ENCODE measurements at places on chromosomes 1 and 21.
A peak's percentile ranks its signal among the peaks of the same experiment; 100 is the strongest.

DNA sequence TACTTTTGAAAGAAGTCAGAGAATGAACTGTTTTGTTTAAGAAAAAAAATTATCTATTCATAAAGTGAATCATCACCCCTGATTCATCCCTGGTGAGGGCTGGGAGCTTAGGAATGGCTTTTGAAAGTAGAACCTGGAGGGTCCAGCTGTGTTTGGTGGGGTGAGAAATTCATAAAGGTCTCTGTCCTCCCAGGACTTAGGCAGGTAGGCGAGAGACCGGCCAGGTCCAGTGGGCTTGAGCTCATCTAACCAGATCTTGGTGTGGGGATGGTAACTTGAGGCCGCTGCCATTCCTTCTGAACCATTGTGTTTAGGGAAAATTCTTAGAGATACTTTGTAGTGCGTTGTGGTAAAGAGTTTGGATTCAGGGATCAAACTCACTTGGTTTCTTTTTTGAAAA is 156.8 kb upstream of the TNR start:
- no peak for DNase-seq

DNA sequence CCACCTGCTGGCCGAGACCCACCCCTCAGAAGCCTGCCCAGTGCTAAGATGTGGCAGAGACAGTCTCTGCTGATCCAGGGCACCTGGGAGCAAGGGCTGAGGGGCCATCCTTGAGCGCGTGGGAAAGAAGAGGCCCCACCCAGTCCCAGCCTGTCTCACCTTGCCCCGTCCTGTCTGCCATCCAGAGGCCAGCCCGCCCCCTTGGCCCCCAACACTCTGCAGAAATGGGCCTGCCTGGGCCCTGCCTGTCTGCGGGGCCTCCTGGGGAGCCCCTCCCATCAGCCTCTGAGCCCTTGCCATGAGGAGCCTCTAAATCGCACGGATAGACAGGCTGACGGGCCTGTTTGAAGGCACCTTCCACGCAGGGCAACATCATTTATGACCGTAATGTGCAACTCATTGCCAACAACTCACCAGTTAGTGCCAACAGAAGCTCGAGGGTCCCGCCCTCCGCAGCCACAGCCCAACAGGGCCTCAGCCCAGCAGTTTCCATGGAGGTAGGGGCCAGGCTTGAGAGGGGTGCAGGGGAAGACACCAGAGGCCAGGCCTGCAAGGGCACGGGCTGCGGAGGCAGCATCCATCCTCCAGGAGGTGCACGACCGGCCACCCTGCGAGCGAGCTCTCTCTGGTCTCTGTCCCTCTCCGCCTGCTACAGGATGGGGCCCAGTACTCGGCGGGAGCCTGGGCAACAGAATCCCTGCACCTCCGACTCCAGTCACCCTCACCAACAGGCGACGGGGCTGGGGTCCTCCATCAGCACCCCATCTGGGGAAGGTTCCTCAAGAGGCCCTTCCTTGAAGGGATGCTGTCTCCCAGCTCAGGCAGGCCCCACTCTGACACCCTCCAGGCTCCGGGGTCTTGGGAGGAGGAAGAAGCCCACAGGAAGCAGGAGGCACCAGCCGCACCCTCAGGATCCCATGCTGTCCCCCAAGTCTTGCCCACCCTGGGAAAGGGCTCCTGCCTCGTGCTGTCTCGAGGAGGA is 78.0 kb downstream of the MEGF6 start:
- no peak for DNase-seq

DNA sequence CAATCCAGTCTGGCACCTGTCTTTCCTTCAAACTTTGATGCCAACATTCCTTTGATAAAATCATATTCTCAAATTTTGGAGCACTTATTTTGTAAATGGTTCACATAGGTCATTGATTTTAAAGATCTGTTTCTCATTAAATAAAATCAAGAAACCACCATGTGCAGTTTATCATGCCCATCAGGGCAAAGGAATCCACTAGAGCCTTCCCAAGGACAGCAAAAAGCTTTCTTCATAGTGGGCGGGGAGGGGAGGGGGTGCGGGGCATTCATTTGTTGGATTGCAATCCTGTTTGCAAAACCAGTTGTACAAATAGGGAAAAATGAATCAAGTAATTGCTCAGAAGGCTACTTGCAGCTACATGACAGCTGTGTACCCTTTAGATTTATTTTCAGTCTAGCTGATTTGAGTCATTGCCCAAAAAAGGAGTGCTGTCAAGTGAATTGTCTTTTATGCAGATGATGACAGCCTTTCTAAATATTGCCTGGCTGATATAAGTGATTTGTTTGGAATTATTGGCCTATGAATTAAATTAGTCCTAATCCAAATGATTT is 23.0 kb downstream of the LRRC8B start:
- no peak for DNase-seq

DNA sequence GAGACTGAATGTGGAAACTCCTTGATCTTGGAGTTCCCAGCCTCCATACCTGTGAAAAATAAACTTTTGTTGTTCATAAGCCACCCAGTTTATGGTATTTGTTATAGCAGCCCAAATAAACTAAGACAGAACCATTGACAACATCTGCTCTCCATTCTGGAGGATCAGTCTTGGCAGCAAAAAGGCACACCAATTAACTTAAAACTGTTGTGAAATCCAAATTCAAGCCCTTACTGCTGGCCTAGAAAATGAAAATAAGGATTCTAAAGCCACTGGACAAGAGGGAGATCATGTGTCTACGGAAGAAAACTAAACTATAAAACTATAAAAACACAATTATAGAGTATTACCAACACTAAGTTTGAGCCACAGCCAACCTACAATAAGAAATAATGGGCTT is 172.1 kb upstream of the RNPC3 start:
- DNase-seq = no peak

DNA sequence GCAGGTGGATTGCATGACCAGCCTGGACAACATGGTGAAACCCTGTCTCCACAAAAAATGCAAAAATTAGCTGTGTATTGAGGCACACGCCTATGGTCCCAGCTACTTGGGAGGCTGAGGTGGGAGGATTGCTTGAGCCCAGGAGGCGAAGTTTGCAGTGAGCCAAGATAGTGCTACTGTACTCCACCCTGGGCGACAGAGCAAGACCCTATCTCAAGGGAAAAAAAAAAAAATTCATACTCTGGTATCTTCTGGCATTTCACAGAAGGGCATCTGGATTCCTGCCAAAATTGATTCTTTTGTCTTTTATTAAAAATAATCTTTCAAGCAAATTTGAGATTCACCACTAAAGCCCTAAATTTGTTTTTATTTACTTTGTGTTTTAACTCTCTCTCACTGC is 19.2 kb downstream of the CLIC4 start:
- no peak for DNase-seq

DNA sequence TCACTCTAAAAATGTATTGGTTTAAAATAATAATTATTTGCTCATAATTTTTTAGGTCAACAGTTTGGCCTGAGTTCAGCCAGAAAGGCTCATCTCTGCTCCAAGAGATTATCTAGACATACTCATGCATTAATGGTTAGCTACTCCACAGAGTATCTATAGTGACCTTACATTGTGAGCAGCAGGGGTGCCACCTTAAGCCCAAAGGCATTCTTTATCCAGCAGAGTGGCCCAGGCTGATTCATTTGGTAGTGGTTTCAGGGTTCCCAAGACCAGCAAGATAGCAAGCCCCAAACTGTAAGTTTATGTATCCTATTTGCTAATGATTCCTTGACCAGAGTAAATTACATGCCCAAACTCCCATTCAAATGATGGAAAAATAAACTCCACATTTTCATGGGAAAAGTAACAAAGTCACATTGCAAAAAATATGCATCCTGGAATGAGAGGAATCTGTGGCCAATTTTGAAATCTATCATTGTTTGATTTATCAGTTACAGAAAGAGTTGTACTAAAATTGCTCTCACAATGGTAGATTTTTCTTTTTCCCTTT is 182.6 kb upstream of the KCNK2 start:
- no peak for DNase-seq

- no peak for DNase-seq
Measured at GRCh38 chr1:35371506-35371905, 103.0 kb downstream of the ZMYM4 start.

- no peak for DNase-seq
Measured at GRCh38 chr1:94281361-94282142, 44.2 kb upstream of the ARHGAP29 start.

- no peak for DNase-seq
Measured at GRCh38 chr1:185663332-185663731, 70.9 kb upstream of the HMCN1 start.

GRCh38 chr1:18238190-18238589 is 130.6 kb downstream of the IGSF21 start:
- DNase-seq = no peak

- DNase-seq = no peak
Measured at GRCh38 chr1:180920193-180920592, 7.5 kb downstream of the KIAA1614 start.

DNA sequence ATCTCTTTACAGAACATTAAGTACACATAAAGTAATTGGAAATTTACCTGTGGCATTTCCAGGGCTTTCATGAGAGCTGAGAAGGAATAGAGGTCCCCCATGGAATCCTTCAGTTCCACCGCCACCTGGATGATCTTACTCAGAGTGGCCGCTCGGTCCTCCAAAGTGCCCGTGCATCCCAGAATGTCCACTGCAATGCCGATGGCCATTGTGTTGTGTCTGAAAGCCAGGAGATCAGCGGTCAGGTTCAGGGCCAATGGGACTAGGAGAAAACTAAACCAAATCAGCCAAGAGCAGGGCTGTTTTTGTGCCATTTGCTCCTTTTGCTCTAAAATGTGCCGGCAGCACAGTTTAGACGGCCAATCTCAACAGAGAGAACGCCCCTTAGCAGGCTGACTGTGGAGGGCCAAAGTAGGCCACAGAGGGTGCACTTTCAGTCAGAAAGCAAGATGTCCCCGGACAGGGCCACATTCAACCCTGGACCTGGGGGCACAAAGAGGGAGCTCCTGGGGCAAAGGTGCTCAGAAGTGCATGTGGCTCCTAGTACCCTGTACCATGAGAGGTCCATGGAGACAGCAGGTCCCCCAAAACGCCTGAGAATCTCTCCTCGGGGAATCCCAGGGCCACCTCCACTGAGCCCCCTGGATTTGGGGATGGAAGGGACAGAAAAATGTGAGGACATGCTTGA is 109.9 kb downstream of the BCAR3 start:
- no peak for DNase-seq

DNA sequence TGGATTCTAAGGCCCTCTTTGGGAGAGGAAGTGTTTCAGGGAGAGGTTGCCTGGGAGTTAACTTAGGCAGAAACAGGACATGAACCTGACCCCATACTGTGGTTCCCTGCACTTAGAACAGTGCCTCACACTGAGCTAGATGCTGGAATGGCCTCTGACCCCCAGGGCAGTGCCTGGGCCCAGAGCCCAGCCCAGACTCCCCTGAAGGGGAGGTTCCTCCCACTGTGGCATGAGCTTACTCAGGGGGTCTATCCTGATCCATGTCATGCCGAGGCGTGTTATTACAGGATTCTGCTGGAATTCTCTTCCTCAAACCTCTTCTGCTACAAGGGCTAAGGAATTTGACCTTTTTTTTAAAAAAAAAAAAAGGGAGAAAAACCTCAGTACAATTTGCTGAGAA is 72.2 kb downstream of the MRPL37 start:
- no peak for DNase-seq

GRCh38 chr1:240539769-240540414 is 72.1 kb downstream of the GREM2 start:
- DNase-seq = peak; percentile 21

GRCh38 chr1:204240233-204240632 is 26.4 kb upstream of the GOLT1A start:
- no peak for DNase-seq

- DNase-seq = no peak
Measured at GRCh38 chr1:72481420-72481970, 199.2 kb upstream of the NEGR1 start.

GRCh38 chr1:244325056-244325758 is 126.5 kb downstream of the ADSS2 start:
- DNase-seq = no peak

DNA sequence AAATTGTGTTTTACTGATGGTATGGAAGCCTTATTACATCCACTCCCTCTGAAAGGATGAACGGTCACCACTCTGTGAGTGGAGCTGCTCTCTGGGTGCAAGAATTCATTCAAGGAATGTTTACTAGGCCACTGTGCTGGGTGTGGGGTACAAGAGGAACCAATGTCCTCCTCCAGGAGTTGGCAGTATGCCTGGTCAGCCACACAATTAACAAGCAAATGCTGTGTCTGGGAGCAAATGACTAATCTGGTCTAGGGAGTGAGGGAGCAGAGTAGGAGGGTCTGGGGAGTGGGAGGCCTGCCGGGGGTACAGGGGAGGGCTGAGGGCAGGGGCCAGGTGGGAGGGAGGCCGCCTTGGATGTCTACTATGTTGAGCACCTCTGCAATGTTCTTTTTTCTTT is 27.2 kb upstream of the TDRD10 start:
- no peak for DNase-seq

GRCh38 chr1:32984455-32985171 is 20.0 kb upstream of the RNF19B start:
- DNase-seq = no peak

- DNase-seq = no peak
Measured at GRCh38 chr1:212539737-212540430, 68.7 kb upstream of the ATF3 start.

- DNase-seq = peak; percentile 67
Measured at GRCh38 chr1:45009956-45010854, 919 bp downstream of the HECTD3 start.

DNA sequence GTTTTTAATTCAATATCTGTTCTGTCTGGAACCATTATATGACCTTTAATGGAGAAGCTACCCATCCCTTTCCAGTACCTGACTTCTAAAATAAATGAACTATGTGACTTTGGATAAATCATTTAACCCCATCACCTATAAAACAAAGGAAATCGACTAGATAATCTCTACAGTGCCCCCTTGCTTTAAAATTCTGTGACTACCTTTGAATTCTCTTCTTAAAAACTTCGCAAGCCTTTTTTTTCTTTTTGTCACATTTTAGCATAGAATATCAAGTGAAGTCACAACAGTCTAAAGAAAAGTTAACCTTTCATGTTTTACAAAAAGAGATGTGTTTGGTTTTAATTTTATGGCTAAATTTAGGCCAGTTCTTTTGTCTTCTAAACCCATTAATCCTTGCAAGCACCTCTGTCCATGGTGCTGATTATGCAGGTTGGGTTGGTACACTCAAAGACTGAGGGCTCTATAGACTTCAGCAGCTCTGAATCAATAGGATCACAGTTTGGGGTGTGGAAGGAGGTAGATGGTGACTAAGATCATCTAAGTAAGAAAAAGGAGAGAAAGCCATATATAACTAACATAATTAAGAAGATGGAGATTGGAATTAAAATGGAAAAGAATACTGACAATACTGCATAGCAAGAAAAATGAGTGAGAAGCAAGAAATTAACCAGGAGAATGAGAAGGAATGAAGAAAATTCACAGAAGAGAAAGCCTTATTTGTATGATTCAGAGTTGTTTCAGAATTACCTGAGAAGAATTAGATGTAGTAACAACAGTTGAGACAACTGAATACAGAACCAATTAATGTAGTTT is 59.2 kb downstream of the TBX15 start:
- DNase-seq = no peak

DNA sequence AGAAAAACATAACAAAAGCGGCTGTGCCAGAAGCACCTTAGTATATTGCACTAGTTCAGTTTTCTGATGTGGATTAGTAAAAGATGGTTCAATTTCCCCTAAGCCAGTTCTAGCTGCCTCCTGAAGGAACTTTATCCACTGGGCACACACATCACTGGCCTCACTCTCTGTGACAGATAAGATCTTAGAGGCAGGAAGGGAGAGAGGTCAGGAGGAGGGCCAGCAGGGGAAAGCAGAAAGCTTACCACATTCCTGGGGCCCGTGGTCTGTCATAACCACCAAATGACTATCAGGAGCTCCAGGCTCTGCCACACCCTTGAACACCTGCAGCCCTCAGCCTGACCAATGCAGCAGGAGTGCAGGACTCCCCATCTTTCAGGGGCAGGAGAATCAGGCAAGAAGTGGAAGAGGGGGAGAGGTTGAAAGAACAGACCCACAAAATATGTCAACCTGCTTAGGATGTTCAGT is 37.8 kb downstream of the LRRC71 start:
- DNase-seq = no peak

Data from NCI-H2081 (cell line).